ENCODE measurements at places on chromosomes 11 and 22. TPM values are rescaled to one million over a fixed set of nuclear protein-coding genes. Genes with fewer than 3 reads are reported as not detected.

The CEND1 gene
- not detected for total RNA-seq

The GAL3ST1 gene
- total RNA-seq, result 2.4 TPM

The TEX54 gene
- not detected for total RNA-seq

The OR52I1 gene
- not detected for total RNA-seq

The GLB1L3 gene
- total RNA-seq, result not detected

The BTG4 gene
- total RNA-seq, result not detected

The MYBPC3 gene
- total RNA-seq, result not detected

DNA sequence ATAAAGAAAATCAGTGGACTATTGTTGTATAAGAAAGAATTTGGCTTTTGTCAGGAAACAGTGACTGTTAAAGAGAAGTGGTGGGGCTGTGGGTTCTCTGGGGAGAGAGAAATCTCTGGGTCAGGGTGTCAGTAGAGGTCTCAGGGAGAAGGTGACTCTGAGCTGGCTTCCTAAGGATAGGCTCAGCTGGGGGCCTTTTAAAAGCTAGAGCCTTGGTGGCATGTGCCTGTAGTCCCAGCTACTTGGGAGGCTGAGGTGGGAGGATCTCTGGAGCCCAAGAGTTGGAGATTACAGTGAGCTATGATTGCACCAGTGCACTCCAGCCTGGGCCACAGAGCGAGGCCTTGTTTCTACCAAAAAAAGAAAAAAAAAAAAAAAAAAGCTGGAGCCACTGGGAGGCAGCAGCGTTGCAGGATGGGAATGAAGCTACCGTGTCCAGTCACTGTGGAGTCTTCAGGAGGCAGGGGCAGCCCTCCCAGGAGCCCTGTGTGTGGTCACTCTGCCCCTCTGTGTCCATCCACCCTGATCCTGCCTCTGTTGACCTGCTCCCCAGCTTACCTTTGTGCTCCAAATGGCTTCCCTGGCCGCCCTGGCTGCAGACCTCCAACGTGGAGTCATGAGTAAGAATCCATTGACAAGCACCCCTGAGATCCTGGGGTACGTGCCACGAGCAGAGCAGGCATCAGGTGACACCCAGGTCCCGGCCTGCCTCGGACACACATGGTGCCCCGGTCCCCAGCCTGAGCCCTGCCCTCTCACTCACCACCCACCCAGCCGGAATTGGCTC is 5.4 kb upstream of the MIF start:
- no peak overlapping the region for H3K4me3 ChIP-seq
- H3K27ac ChIP-seq, result no peak overlapping the region
- no peaks in the 10 kb centered on the region for H3K36me3 ChIP-seq
- H3K27me3 ChIP-seq, result no peaks in the 10 kb centered on the region
- peaks cover 13% of the 10 kb centered on the region for H3K4me1 ChIP-seq
- no peak for DNase-seq

- H3K27me3 ChIP-seq, result no peaks in the 10 kb centered on the region
- peak overlapping the region; percentile 78 for H3K27ac ChIP-seq
- H3K4me3 ChIP-seq, result peak overlapping the region; percentile 42
- H3K4me1 ChIP-seq, result peaks cover 76% of the 10 kb centered on the region
Measured at GRCh38 chr22:35894937-35895708, 133.5 kb downstream of the RBFOX2 start.

- no peaks in the 10 kb centered on the region for H3K4me1 ChIP-seq
- no peaks in the 10 kb centered on the region for H3K36me3 ChIP-seq
- no peak for DNase-seq
Measured at GRCh38 chr22:48099671-48100070, 1337.2 kb downstream of the TBC1D22A start.

DNA sequence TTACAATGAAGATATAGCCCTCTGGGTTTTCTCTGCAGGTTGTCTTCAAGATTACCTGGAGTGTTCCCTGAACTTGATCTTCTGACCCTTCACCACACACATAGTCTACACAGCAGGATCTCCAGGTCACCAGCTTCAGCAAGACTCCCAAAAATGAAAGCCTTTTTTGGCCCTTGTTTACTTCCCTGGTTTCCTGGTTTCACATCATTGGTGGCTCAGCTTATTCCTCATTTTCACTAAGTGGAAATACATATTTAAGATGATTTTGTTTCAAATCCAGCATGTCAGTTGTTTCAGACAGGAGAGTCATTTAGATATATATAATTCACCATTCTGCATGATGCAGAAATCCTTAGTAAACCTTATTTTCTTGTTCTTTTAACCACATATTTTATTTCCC is 41.6 kb upstream of the MPEG1 start:
- no peak for DNase-seq
- no peak overlapping the region for H3K4me3 ChIP-seq
- no peaks in the 10 kb centered on the region for H3K36me3 ChIP-seq
- H3K4me1 ChIP-seq, result no peaks in the 10 kb centered on the region

DNA sequence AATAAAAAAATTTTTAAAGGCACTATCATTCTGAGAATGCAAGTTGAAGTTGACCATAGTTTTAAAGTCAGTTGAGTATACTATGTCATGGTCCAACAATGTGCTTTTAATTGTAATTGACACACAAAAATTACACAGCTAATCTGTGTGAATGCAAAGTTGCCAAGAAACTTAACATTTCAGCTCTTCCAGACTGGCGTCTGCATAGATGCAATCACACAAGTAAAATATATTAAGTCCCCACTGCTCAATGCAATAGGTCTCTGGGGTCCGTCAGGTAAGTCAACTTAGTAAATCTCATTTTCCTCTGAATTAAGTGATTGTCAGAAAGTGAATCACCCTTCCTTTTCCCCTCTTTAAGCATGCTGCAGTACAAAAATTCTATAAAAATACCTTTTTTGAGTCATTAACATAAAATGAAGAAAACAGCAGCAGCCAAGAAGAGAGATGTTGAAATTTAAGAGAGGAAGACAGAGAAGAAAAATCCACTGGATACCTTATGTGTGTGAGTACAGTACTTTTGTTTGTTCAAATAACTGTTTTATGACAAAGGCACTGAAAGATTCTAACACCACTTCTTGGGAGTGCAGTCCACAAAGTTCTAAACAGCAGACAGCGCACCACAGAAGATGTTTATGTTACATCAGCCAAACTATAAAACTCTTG is 5.1 kb downstream of the FZD4 start:
- H3K27me3 ChIP-seq, result peaks cover 10% of the 10 kb centered on the region
- H3K36me3 ChIP-seq, result no peaks in the 10 kb centered on the region
- H3K27ac ChIP-seq, result no peak overlapping the region
- DNase-seq, result no peak
- H3K4me1 ChIP-seq, result peaks cover 5% of the 10 kb centered on the region

DNA sequence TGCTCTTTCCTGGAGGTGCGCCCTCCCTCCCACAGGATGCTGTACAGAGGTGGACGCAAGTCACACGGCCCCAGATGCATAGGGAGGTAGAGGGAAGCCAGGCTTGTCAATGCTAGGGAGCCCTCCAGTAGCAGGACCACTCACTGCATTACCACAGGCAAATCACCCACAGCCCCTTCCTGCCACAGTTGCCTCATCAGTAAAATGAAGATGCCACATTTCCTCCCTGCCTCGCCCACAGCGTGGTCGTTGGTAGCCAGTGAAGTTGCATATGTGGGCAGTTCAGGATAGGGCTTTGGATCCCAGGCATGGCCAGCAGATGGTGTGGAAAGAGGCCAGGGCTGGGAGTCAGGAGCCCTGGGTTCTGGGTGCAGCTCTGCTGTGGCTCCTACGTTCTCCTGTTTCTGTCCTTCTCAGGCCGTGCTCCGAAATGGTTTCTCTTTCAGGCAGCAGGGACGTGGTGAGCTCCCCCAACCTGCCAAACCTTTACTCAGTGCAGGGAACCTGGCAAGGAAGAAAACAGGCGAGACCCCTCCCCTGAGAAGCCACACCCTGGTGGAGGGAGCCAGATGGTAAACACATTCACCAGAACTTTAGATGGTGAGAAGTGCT is 22.6 kb downstream of the DAGLA start:
- no peaks in the 10 kb centered on the region for H3K36me3 ChIP-seq
- no peaks in the 10 kb centered on the region for H3K27me3 ChIP-seq
- H3K4me3 ChIP-seq, result no peak overlapping the region
- no peak for DNase-seq
- H3K4me1 ChIP-seq, result peaks cover 49% of the 10 kb centered on the region
- H3K27ac ChIP-seq, result no peak overlapping the region

GRCh38 chr11:1330473-1330872 is 21.0 kb upstream of the TOLLIP start:
- peaks cover 4% of the 10 kb centered on the region for H3K4me1 ChIP-seq
- DNase-seq, result no peak
- no peaks in the 10 kb centered on the region for H3K27me3 ChIP-seq
- H3K27ac ChIP-seq, result no peak overlapping the region
- H3K36me3 ChIP-seq, result no peaks in the 10 kb centered on the region

- H3K4me1 ChIP-seq, result no peaks in the 10 kb centered on the region
- H3K4me3 ChIP-seq, result no peak overlapping the region
- no peak for DNase-seq
Measured at GRCh38 chr11:124101737-124102136, 13.5 kb upstream of the VWA5A start.

GRCh38 chr11:108793138-108793537 is 128.3 kb downstream of the DDX10 start:
- H3K27me3 ChIP-seq, result no peaks in the 10 kb centered on the region
- no peaks in the 10 kb centered on the region for H3K36me3 ChIP-seq
- H3K27ac ChIP-seq, result no peak overlapping the region
- DNase-seq, result no peak
- H3K4me1 ChIP-seq, result no peaks in the 10 kb centered on the region

DNA sequence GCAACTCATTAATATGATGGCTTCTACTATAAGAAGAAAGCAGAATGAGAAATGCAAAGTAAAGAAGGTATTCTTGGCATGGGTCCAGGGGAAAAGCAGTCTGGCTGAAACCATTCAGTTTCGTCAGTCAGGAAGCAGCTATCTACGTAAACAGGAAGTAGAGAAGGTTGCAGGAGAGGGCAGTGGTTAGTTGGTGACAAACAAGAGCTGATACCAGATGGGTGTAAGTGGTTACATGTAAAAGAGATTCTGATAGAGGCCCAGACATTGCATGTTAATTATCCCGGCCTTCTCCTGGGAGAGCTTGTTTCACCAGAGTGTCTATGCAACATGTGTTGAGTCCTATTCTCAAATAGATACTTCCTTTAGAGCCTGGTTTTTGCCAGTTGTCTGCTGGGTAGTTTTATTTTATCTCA is 58.4 kb upstream of the PSMA1 start:
- H3K36me3 ChIP-seq, result no peaks in the 10 kb centered on the region
- H3K4me3 ChIP-seq, result no peak overlapping the region
- H3K27ac ChIP-seq, result peak overlapping the region; percentile 18

- H3K27ac ChIP-seq, result no peak overlapping the region
- no peaks in the 10 kb centered on the region for H3K27me3 ChIP-seq
- DNase-seq, result no peak
- H3K4me3 ChIP-seq, result no peak overlapping the region
- no peaks in the 10 kb centered on the region for H3K4me1 ChIP-seq
- H3K36me3 ChIP-seq, result no peaks in the 10 kb centered on the region
Measured at GRCh38 chr22:48784701-48785503, 1042.8 kb downstream of the BRD1 start.

DNA sequence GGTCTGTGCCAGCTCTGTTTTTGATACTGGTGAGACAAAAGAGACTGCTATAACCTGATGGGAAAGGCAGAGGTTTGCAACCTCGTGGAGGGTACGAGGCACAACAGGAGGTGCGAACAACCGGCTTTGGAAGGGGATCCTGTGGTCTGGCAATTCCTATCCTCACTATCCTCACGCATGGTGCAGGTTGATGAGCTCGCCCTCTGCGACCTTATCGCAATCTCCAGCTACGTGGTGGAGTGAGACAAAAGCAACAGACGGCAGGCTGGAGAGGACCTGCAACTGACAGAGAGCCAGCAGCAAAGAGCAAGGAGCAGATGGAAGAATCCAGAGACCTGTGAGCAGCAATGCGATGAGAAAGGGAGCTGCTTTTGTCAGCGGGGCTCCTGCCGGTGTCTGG is 47.3 kb upstream of the TSKU start:
- no peak overlapping the region for H3K4me3 ChIP-seq
- no peak overlapping the region for H3K27ac ChIP-seq
- DNase-seq, result no peak
- H3K36me3 ChIP-seq, result no peaks in the 10 kb centered on the region

GRCh38 chr11:127412722-127413380 is 412.3 kb upstream of the KIRREL3 start:
- DNase-seq, result no peak
- H3K27ac ChIP-seq, result no peak overlapping the region
- H3K36me3 ChIP-seq, result no peaks in the 10 kb centered on the region
- no peaks in the 10 kb centered on the region for H3K4me1 ChIP-seq

DNA sequence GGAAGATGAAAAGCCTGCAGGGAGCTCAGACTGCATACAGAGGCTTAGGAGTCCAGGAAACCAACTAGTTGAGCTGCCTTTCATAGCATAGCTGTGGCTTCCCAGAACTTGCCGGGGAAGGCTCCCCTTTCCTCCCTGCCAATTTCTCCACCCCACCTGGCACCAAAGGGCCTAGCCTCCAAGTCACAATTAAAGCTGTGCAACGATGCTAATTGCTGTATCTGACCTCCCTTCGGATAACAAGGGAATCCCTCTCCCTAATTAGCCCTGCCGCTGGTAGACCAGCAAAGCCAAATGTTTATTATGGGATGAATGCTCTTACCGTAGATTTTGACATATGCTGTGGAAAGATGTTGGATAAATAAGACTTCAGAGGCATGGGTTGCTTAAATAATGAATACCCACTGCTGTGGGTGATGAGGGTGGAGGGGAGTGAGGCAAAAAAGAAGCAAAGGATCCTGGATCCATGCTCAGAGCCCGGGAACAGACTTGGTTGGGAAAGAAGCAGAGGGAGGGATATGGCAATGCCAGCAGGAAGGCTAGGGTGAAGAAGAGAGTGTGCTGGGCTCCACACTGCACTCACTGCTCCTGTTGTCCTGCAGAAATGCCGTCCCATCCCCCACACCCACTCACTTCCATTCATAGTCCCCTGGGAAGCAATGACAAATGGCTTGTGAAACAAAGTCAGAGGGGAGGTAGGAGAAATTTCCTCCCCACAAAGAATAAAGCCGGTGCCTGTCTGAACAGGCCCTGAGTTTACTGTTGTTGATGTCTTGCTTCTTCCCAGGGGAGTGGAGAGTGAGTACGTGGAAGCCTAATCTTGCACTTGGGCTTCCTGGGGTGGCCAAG is 608.1 kb upstream of the CADM1 start:
- no peaks in the 10 kb centered on the region for H3K4me1 ChIP-seq
- DNase-seq, result no peak
- H3K4me3 ChIP-seq, result no peak overlapping the region

Data from esophagus squamous epithelium (tissue), 5 donors.